ENCODE measurements at places on chromosomes 5 and 9.

DNA sequence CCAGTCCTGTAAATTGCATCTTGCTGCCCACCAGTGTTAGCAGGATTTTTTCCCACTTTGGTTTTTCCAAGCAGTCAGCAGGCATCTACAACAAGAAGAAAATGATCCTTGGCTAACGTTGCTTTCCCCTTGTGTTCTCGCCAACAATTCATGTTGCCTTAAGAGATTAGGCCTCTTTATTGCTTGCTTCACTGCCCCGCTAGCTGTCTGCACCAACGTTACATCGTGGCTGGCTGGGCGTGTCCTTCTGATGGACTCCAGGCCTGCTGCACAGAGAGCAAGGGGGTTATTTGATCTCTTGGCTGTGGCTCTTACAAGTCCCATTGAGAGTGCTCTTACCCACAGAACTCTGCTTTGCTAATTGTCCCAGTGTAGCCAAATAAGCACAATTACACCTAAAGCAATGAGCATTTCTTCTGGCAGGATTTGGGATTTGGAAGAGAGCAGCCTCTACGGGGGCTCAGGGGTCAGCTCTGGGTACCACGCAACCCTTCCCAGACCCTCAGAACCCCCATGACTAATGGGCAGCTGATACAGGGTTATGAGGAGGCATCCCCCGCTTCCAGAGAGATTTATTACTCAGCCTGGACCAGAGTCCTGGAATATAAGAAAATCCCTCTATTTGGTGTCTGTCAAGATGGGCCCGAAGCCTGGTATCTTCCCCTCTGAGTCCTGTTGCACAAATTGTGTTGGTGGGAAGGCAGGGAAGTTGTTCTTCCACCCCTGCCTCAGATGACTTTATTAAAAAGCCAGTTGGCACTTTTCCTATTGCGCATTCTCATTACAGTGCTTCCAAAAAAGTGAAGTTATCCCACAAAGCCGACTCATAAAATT lies 17.6 kb downstream of the DCANP1 start:
- DNase-seq, result no peak

DNA sequence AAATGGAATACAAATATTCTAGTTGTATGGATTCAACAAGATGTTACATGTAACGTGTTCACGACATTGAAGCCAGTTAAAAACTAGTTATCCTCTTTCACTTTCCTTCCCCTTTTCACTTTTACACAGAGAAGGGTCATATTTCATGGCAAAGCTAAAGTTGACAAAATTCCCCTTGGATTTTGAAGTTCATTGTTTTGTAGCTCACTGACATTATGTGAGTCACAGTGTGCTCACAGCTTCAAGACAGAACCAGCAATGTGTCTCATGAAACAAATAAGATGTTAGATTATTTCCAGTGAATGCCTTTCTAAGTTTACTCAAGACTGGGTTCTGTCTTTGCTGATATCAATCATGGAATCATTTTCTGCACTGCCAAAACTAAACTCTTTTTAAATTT lies 535.5 kb upstream of the GRIN3A start:
- DNase-seq, result no peak

DNA sequence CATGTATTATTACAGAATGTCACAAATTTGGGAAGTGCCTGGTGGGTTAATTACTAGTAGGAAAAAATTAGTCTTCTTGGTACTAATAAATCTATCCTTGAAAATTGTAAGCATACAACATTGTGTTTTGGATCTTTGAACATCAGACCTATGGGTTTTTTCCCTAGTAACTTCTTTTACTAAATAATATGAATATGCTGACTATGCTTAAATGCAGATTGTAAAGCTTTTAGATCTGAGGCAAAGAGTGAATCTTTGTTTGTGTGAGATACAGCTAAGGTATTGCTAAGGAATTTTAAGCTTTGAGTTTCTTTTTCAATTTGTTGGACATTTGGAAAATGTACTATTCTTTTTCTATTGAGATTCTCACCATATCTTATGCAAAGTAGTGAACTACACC lies 390.6 kb upstream of the CCNH start:
- DNase-seq, result no peak

DNA sequence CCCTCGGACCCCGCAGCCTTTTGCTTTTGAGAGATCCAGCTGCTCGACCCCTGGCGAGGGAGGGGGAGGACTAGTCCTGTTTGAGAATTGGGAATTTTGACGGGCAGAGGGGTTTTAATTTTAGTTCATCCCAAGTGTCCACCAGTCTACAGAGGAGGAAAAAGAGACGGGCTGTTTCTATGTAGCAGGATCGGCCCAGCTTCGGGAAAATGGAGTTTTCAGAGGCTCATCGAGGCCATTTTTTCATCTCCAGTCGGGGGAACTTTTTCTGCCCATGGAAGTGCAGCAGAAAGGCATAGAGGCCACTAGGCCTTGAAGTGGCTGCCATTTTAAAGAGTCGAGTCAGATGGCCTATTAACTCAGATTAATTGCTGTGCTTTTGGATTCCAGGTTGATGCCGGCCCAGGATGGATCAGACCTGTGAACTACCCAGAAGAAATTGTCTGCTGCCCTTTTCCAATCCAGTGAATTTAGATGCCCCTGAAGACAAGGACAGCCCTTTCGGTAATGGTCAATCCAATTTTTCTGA lies 1.2 kb downstream of the NSD1 start:
- no peak for DNase-seq

DNA sequence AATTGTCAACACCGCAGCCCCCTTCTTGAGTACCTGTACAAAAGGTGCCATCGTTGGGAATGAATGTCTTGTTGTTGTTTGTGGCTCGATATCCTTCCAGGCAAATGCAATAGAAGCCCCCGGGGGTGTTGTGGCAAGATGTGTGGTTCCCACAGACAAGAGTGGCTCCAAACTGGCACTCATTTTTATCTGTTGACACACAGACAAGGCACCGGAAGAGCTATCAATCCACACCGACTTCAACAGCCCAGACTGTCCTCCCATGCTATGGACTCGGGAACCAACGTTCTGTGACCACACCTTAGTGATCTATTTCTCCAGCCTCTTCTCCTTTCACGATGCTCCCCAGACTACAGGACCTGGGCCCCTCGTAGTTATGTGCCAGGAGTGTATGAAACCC lies 25.9 kb downstream of the SUSD1 start:
- no peak for DNase-seq

DNA sequence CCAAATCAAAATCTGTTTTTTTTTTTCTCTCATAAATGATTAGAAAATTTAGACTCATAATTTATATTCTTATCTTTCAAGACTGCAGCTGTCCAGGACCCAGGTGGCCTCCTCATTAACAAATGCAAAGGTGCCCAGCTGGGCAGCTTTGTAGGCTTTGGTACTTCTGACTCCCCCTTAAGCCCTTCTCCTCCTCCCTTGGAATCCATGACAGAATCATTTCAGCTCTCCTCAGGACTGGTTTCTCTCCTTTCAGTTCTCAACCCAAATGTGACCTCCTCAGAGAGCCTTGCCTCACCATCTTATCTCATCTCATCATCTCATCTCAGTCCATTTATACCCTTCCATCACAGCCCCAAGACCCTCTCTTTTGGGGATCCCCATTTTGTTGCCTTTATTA lies 221.7 kb downstream of the KIAA0825 start:
- DNase-seq, result no peak

DNA sequence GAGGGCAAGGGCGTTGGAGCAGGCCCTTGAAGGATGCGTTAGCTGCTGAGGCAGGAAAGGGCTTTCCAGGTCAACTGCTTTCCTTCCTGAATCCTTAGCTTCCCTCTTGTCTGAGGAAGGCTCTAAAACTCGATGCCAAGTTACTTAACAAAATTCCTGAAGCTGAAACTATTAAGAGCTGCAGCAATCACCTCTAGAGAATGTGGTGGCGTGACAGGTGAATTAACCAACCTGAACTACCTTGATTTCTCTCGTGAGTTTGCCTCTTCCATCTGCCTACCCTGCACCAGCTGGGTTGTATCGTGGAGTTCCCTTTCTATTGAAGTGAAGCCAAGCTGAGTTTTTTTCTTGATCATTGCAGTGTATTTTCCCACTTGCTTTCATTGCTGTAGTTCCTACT lies 96.1 kb downstream of the PDE8B start:
- no peak for DNase-seq

DNA sequence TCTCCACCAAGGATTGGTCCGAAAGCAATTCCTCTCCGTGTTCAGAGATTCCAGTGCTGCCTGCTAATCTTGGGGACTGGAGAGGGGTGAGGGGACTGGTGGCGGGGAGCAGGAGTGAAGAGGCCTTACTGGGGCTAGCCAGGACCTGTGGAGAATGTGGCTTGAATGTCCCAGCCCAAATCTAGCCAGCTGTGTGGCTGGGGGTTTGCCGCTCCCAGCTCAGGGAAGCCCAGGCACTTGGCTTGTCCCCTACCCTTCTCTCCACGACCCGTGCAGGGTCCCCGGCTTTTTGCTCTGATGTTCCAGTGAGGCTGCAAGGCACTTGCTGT lies 2.4 kb downstream of the N4BP3 start:
- no peak for DNase-seq

- DNase-seq, result no peak
These were observed 412 bp downstream of the RIOK2 start for GRCh38 chr5:97182571-97183099.

- no peak for DNase-seq
These were observed 28.0 kb upstream of the DAP start for GRCh38 chr5:10789021-10789420.

- DNase-seq, result no peak
These were observed 747 bp upstream of the UNC5A start for GRCh38 chr5:176809544-176810080.

DNA sequence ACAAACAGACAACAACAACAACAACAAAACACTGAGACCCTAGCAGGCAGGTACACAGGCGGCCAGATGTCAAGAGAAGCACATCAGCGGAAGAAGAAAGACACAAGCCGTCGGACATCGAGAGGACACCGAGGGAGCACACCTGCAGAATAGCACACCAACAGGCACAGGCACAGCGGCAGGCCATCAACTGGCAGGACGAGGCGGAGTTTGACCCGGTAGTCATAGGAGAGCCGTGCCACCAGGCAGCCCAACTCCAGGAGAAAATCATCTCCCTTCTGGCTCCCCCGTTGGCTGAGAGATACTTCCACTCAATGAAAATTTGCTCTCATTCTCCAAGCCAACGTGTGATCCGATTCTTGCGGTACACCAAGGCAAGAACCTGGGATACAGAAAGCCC lies 352.1 kb upstream of the IZUMO3 start:
- DNase-seq, result no peak

GRCh38 chr9:85332487-85332886 lies 409.3 kb downstream of the AGTPBP1 start:
- no peak for DNase-seq

DNA sequence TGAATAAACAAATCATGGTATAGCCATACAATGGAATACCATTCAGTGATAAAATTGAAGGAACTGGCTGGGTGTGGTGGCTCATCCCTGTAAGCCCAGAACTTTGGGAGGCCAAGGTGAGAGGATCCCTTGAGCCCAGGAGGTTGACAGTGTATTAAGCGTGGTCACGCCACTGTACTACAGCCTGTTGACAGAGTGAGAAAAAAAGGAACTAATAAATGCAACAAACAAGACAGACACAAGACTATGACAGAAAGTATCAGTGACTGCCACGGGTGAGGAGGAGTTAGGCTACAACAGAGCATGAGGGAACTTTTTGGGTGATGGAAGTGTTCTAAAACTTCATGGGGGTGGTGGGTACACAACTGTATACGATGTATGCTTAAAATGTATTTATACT lies 2.2 kb downstream of the FNIP1 start:
- no peak for DNase-seq

- no peak for DNase-seq
These were observed 6.2 kb downstream of the OR2S2 start for GRCh38 chr9:35951736-35952135.

All from SHP77 treated with DMSO at 0.1 percent for 48 hours (cell line).